ENCODE measurements at places on chromosomes 3 and 15.

DNA sequence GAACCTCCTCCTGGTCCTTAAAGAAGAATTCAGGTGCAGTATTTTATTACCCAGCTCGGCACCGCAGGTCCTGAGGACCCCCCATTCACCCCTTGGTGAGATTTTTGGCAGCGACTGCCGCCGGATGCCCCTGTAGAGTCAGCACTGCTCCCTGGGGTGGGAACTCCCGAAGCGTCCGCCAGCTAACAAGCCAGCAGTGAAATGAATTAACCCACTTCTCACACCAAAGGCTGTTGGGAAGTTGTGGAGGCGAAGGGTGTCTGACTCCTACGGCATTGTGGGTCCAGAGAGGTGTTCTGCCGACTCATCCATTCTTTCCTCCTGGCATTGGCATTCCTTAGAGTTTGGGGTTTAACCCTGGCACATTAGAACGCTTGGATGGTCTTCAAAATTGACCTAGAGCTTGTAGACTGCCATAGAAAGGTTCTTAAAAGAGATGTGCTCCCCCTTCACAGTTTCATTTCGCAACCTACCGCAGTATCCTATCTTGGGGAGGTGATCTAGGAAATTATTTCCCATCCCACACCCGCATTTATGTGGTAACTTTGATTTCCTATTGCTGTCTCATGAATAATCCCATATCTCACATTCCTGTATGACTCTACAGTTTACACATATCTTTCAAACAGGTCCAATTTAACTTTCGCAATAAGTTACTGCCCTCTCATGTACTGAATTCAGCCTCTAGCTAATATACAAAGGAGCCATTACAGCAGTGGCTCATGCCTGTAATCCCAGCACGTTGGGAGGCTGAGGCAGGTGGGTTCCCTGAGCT, 879 bp upstream of the EIF5A2 start:
- peak; percentile 49 for ATAC-seq

DNA sequence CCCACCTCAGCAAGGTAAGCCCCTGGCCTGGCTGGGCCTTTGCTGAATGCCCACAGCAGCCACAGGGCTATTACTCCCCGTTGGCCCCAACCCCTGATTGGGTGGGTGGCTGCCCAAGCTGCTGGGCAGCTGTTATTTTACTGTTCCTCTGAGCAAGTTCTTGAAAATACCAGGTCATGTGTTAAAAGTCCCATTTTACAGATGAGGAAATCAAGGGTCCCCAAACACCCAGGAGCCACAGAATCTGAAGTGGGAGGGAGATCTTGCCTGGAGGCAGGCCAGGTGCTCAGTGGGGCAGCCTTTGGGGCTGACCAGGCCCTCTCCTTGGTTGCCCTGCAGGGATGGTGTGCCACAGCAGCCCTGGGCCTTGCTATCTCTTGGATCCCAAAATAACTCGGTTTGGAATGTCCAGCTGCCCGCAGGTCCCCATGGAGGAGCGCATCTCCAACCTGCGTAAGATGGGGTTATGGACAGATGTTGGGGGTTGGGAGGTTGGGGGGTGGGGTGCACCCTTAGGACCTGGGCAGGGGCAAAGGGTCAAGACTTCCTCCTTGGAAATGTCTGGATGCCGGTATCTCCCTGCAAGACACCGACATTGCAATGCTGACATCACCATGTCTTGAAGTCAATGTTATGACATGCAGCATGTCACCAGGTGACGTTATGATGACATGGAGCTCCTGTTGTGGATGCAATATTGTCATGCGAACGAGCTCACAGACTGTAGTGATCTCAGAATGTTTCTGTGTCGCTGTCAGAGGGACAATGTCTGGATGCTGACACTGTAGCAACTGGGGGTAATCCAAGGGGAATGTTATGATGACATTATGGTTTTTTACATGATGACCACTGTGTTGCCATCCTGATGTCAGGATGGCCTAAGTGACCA, 13.3 kb upstream of the CSPG4 start:
- ATAC-seq = no peak

GRCh38 chr3:101204246-101204645, 116.1 kb downstream of the IMPG2 start:
- no peak for ATAC-seq

GRCh38 chr3:117920253-117920898, 1114.3 kb downstream of the IGSF11 start:
- ATAC-seq = no peak

- ATAC-seq = peak; percentile 90
Observed at GRCh38 chr15:51450001-51450400, 108.5 kb downstream of the GLDN start.

- no peak for ATAC-seq
Observed at GRCh38 chr3:171970301-171970788, 69.0 kb upstream of the FNDC3B start.

DNA sequence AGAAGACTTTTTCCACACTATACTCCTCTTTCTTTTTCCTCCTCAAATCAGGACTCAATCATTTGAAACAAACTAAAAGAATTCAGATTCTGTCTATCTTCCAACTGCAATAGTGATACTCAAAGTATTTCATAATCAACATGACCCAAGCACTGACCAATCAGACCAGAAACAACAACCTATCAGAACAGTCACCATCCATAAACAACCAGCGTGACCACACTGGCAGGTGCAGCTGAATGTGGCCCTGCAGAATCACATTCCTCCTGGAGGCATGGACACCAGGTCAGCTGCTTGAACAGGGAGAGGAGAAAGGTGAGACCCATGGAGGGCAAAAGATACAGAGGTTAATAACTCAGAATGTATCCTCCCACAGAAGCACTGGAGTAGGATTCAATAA, 13.3 kb downstream of the HRG start:
- peak; percentile 39 for ATAC-seq

GRCh38 chr15:98745179-98745578, 96.8 kb downstream of the IGF1R start:
- peak; percentile 79 for ATAC-seq

- no peak for ATAC-seq
Observed at GRCh38 chr15:41984622-41985021, 12.3 kb upstream of the EHD4 start.

- ATAC-seq = no peak
Observed at GRCh38 chr3:58154626-58155449, 55.9 kb downstream of the DNASE1L3 start.

DNA sequence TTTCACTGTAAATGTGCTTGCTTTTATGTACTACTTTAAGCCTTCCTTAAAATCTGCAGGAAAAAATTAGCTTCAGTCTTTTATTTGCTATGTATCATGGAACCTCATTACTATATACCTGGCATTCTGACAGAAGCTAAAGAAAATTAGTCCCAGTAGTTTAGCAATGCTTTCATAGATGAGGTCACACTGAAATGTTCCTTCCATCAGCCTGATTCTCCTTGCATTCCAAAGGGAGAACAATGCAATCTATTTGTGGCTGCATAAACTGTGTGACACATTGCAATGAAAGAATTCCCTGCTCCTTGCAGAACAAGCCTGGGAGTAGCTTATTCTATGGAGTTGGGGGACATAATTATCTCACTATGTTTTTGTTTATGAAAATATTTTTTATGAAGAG, 691.5 kb upstream of the ARPP21 start:
- ATAC-seq = no peak

- ATAC-seq = no peak
Observed at GRCh38 chr3:171379961-171380483, 80.2 kb downstream of the TNIK start.

DNA sequence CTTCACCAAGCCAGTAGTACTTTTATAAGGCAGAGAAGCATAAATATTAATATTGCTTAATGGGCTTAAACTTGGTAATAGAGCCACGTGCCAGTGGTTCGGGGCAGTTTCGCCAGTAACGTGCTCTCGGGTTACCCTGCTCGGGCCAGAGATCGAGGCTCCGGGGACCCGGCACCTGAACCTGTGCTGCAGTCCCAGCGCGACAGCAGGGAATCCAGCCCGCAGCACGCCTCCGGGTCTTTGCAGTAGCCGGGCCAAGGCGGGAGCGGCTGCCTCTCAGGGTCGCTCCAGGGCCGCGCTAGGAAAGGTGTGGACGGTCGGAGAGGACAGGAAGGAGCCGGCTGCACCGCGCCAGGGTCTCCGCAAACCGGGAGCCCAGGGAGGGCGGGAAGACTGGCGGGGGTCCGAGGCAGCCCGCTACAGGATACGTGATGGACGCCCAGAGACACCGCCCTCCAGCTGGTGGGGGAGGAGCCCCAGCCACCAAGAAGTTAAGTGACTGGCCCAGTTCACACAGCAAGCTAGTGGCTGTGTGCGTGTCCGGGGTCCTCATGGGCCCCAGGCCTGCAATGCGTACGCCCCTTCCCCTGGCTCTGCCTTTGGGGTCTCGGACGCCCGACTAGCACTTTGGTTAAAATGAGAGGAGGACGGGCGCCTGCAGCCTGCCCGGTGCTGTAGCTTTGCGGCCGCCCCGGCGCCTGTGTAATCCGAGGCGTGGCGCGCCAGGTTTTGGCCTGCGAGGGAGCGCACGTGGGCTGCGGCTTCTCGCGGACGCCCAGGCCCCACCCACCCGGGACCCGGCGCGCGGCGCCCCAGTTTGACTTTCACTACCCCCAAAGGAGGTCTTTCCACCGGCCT, 1.2 kb upstream of the PDE8A start:
- peak; percentile 79 for ATAC-seq

DNA sequence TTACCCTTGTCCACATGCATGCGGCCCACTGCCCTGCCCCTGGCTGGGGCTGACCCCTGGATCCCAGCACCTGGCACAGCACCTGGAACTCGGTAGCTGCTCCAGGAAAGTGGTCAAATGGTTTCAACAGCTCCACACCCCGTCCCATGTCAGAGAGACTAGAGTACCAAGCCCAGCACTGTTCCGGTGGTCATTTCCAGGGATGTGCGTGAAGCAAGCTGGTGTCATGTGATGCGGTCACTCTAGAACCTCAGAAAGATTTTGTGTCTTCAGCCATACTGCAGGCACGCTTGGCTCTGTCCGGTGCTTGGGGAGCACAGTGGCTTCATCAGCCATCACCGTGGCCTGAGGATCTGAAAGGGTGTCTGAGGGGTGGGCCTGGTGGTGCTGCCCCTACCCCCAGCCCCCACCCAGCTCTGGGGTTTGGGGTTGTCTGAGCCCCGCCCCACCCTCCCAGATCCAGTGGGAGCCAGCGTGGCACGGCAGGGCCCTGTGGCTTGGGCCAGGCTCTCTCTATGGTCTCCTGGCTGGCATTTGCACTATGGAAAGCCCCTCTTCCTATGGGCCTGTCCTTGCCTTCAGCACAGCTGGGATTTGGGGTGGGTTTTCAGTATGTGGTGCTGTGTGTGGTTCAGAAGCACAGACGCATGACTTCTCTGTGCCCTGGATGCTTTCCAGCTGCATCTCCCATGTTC, 15.3 kb downstream of the APBA2 start:
- ATAC-seq = no peak

DNA sequence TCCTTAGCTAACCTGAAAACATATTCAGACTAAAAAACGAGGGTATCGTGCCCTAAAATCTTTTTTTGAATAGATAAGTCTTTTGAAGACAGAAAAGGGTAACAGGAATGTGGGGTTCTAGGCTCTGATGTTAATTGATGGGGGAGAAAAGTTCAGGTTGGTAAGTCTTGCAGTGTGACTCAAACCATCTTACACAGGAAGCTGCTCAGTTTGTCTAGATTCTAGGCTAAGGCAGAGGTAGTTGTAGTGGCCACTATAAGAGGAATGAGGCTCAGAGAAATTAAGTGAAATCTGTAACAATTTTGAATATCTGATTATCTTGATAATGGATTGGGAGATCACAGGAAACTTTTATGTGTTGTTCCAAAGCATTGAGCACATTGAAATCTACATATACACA, 267.9 kb downstream of the PDCD6IP start:
- ATAC-seq = no peak

- no peak for ATAC-seq
Observed at GRCh38 chr3:100830931-100831330, 121.6 kb downstream of the TFG start.

- no peak for ATAC-seq
Observed at GRCh38 chr3:106814231-106814630, 563.0 kb upstream of the CCDC54 start.

DNA sequence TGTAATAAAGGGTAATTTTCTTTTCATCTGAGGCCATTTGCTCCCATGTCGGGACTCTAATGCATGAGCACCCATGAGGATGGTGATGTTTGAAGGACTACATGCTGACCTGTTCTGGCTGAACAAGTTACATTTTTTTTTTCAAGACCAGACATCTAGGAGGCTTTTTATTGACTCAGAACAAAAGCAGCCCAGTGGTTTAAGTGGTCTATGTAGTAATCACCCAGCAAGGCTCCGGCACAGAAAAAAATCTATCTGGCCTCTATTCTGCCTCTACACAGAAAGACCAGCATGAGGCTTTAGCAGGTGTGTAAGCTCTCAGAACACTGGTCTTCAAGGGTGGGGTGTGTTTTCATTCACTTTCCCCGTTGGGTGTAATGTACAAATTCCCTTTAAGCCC, 95.1 kb upstream of the ZBED2 start:
- no peak for ATAC-seq

GRCh38 chr3:60759439-60759838, 491.8 kb downstream of the FHIT start:
- ATAC-seq = no peak

DNA sequence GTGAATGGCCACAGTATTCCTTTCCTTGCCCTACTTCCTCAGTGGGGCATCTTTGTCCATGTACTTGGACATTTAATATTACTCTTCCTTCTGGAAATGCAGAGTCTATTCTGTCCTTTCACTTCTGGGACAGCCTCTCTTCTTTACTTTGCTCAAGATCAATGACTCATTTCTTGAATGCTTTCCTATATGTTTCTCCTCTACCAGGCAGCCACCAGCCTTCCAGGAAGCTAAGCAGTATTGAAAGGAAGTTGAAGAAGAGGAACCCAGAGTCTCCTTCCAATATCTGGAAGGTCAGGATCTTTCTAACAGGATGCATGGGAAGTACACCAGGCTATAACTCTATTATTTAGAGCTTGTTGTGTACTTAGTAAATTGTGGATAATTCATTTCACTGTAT, 182.8 kb downstream of the CD47 start:
- no peak for ATAC-seq

DNA sequence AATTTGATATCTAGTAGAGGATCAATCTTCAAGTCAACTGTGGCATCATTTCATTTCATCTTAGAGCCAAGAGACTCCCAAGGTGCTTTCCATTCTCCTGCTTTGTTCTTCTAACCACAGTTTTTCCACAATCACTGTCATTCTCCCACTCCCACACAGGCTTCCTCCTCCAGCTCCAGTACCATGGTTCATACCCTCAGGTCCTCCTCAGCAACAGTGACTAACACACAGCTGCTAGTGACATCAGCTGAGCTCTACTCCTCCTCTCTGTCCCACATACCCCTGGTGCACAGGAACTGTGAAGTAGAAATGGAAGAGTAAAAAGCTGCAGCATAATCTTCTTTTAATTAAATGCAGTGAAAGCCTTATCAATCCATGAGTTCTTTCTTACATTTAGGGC, 200.2 kb upstream of the DPH6 start:
- no peak for ATAC-seq

Data from esophagus mucosa (tissue), 1 donor.